ENCODE measurements at places on chromosomes 5 and 9. TPM values are rescaled to one million over a fixed set of nuclear protein-coding genes. Genes with fewer than 3 reads are reported as not detected.

DNA sequence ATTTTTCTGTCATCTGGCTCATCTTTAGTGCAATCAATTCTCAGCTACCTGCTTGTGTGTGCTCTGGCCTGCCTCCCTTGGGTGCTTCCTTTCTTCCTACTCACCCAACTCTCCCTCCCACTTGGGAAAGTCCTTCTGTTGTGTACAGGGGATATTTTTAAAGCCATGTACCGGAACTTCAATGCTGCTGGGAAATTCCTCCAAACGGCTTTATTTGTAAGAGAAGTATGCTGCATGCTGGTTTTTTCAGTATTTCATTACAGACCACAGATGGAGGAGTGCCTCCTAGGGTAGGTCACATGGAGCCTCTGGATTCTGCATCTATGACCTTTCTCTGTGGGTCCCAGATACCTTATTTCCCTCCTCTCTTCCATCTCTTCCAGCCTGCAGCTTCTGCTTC, 5.4 kb upstream of the HMHB1 start:
- DNase-seq, result no peak
- no peak overlapping the region for H3K4me3 ChIP-seq
- H3K4me1 ChIP-seq, result no peaks in the 10 kb centered on the region
- no peak overlapping the region for H3K27ac ChIP-seq
- no peaks in the 10 kb centered on the region for H3K36me3 ChIP-seq
- H3K27me3 ChIP-seq, result peaks cover 3% of the 10 kb centered on the region

DNA sequence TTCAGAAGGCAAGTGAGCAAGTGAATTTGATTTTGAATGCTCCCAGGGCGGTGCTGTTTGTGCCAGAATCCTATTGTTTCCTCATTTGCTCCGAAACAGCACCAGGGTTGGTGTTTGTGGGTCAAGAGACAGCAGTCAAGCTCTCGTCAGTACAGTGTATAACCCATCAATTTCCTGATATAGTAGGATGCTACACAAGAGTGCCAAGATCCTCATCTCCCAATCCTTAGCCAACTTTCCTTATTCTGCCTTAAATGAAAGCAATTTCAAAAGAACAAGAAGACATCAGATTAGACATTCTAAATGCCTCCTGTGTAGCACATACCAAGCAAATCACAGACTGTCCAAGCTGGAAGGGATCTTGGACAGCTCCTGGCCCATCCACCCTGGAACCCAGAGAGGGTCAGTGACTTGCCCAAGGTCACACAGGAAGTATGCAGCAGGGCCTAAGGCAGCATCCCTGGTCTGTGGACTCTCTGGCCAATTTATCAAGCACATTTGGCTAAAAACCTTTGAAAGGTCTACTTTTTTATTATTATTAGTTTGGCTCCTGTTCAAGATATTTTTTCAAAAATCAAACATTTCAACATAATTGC, 4.5 kb downstream of the WHRN start:
- H3K4me1 ChIP-seq, result peaks cover 26% of the 10 kb centered on the region
- DNase-seq, result no peak
- H3K4me3 ChIP-seq, result no peak overlapping the region
- no peaks in the 10 kb centered on the region for H3K36me3 ChIP-seq
- H3K27me3 ChIP-seq, result no peaks in the 10 kb centered on the region

- no peaks in the 10 kb centered on the region for H3K4me1 ChIP-seq
- no peaks in the 10 kb centered on the region for H3K27me3 ChIP-seq
- no peak overlapping the region for H3K4me3 ChIP-seq
- H3K36me3 ChIP-seq, result no peaks in the 10 kb centered on the region
- DNase-seq, result no peak
These were observed 34.9 kb downstream of the APBA1 start for GRCh38 chr9:69637193-69637816.

DNA sequence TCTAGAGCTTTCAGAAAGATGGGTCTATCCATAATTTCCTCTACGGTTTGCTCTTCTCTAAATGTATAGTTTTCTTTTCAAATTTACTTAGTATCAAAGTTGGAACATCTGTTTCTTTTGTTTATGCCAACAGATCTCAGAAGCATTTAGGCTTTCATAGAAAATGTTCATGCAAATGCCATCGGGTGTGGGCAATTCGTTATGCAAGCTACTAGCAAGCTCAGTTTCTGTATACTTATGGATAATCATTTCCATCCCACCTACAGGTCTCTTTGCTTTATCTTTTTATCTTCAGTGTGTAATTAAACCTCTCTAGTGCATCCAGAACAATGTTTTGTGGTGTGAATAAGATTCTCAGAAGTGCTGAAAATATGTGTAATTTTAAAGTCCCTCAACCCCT, 59.9 kb downstream of the NUDT12 start:
- H3K4me1 ChIP-seq, result no peaks in the 10 kb centered on the region
- no peaks in the 10 kb centered on the region for H3K27me3 ChIP-seq
- H3K27ac ChIP-seq, result no peak overlapping the region
- no peaks in the 10 kb centered on the region for H3K36me3 ChIP-seq

DNA sequence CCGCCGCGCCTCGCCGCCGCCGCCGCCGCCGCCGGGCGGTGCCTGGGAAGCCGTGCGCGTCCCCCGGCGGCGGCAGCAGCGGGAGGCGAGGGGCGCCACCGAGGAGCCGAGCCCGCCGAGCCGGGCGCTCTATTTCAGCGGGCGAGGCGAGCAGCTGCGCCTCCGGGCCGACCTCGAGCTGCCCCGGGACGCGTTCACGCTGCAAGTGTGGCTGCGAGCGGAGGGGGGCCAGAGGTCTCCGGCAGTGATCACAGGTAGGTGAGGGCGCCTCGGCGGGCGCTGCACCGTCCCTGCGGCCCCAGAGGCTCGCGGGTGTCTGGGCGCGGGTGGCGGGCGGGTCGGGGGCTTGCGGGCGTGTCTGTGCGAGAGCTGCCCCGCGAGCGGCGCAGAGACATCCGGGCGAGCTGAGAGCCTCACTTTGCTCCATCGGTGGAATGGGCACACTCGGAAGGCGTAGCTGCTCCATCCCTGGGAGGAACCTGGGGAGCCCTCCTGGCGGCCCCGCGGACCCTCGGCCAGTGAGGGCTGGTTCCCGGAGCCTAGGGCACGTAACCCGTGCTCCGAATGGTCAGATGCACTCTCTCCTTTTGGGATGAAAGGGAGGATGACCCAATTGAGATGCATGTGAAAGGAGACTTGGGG, 864 bp downstream of the PAPPA start:
- no peaks in the 10 kb centered on the region for H3K4me1 ChIP-seq
- H3K4me3 ChIP-seq, result no peak overlapping the region
- peaks cover 34% of the 10 kb centered on the region for H3K27me3 ChIP-seq
- H3K36me3 ChIP-seq, result no peaks in the 10 kb centered on the region
- H3K27ac ChIP-seq, result no peak overlapping the region

DNA sequence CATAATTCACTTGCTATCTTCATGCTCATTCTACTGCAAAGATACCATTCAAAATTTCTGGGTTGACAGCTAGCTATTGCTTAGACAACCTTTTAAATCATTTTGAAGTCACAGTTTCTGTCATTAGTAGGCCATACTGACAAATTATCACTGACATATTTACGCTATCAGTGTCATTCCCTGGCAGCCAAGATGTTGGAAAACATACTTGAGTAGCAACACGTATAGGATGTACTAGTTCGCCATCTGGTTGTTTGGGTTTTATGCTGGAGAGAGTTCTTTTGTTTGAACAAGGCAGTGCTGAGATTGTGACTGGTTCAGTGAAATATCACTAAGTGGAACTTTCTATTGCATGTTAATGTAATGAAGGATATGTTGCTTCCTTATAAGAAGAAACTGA, 621.9 kb downstream of the DTWD2 start:
- H3K27ac ChIP-seq, result no peak overlapping the region
- no peaks in the 10 kb centered on the region for H3K4me1 ChIP-seq
- no peak overlapping the region for H3K4me3 ChIP-seq
- DNase-seq, result no peak
- H3K27me3 ChIP-seq, result no peaks in the 10 kb centered on the region

DNA sequence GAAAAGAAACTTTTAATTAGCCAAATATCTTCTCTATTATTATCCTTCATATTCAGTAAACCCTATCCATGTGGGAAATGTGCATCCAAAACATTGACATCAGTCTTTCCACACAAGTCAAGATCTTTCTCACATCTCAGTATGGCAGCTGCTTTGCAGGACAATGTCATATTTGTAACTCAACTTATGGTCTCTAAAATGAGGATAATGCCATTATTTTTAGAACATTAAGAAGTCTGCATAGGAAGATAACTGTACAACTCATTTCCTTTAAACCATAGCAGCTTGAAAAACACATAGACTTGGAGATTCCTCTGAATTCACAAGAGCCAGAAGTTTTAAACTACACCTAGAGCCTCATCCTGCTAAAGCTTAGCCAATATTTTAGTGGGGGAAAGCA, 43.7 kb downstream of the MCTP1 start:
- H3K4me1 ChIP-seq, result no peaks in the 10 kb centered on the region
- no peak for DNase-seq
- H3K27ac ChIP-seq, result no peak overlapping the region
- no peak overlapping the region for H3K4me3 ChIP-seq
- H3K27me3 ChIP-seq, result no peaks in the 10 kb centered on the region
- no peaks in the 10 kb centered on the region for H3K36me3 ChIP-seq

GRCh38 chr5:96113170-96113939, 151.7 kb upstream of the ELL2 start:
- H3K36me3 ChIP-seq, result no peaks in the 10 kb centered on the region
- H3K27me3 ChIP-seq, result no peaks in the 10 kb centered on the region
- no peak overlapping the region for H3K27ac ChIP-seq
- no peaks in the 10 kb centered on the region for H3K4me1 ChIP-seq
- DNase-seq, result no peak
- H3K4me3 ChIP-seq, result no peak overlapping the region

DNA sequence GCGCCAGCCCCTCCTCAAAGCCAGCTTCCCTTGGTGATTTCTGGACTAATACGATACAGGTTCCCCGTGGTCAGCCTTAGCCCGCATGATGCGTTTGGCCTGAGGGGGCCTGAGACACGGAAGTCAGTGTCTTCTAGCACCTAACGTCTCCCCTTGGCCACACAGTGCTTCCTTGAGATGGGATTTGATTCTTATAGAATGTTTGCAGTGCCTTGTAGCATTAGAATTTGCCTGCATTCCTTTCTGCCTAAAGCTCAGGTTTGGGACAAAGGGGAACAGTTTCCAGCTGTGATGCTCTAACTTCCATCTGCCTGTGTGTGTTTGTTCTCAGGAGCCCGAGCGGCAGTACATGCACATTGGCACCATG, 34.4 kb downstream of the CFAP90 start:
- H3K36me3 ChIP-seq, result no peaks in the 10 kb centered on the region
- no peak overlapping the region for H3K4me3 ChIP-seq
- no peaks in the 10 kb centered on the region for H3K4me1 ChIP-seq
- no peak overlapping the region for H3K27ac ChIP-seq
- H3K27me3 ChIP-seq, result no peaks in the 10 kb centered on the region

DNA sequence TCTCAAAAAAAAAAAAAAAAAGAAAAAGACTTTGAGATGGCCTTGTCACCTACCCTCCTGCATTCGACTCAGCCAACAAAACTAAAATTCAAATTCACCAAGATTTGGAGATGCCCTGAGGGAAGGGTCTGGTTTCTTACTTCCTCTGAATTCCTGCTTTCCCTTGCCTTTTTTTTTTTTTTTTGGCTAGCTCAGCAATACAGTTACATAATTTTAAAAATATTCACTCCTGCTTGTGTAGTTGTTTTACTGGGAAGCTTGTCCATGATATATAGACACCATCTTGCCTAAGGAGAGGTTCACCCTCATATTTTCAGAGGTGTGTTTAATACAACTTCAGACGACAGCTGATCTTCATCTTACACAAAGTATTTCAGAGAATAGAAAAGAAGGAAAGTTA, 21.3 kb upstream of the SERINC5 start:
- no peaks in the 10 kb centered on the region for H3K27me3 ChIP-seq
- H3K27ac ChIP-seq, result no peak overlapping the region
- no peaks in the 10 kb centered on the region for H3K36me3 ChIP-seq
- H3K4me1 ChIP-seq, result no peaks in the 10 kb centered on the region
- no peak overlapping the region for H3K4me3 ChIP-seq

DNA sequence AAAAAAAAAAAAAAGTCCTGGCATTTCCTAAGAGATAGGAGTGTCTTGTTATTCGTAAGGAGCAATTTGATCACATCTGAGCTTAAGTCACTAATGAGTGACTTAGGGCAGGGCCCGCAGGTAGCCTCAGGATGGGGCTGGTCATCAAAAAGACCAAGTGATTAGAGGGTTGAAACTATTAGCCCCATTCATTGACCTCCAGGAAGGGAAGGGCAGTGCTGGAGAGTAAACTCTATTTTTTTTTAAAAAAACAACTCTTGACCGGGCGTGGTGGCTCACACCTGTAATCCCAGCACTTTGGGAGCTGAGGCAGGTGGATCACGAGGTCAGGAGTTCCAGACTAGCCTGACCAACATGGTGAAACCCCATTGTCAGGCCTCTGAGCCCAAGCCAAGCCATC, 46.2 kb upstream of the IQGAP2 start:
- DNase-seq, result no peak
- H3K4me1 ChIP-seq, result no peaks in the 10 kb centered on the region
- H3K27ac ChIP-seq, result no peak overlapping the region
- no peak overlapping the region for H3K4me3 ChIP-seq

DNA sequence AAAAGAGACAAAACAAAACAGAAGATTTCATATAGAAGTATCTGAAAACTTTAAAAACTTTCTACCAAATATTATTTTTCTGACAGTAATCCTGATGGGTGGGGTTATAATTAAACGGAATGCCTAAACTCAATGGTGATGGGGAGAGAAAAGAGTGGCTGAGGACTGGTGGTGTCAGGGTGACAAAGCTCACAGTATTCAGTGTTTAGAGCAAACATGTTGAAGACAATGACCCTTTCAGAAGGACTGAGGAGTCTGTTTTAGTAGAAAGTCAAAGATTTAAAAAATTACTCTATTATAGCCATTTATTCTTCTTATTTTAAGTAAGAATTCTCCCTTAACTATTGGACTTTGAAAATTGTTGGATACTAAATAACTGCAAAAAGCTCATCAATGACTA, 1144.0 kb downstream of the TAF11L14 start:
- no peak overlapping the region for H3K27ac ChIP-seq
- no peak overlapping the region for H3K4me3 ChIP-seq
- no peaks in the 10 kb centered on the region for H3K4me1 ChIP-seq
- H3K36me3 ChIP-seq, result no peaks in the 10 kb centered on the region
- no peaks in the 10 kb centered on the region for H3K27me3 ChIP-seq

GRCh38 chr5:179255527-179256327, 89.5 kb downstream of the ADAMTS2 start:
- H3K4me1 ChIP-seq, result no peaks in the 10 kb centered on the region
- H3K4me3 ChIP-seq, result no peak overlapping the region
- H3K27ac ChIP-seq, result no peak overlapping the region
- no peak for DNase-seq
- H3K36me3 ChIP-seq, result no peaks in the 10 kb centered on the region

Gene FOXD4L3
- polyA plus RNA-seq, result not detected

Gene SGCD
- polyA plus RNA-seq, result not detected

Gene TLR4
- polyA plus RNA-seq, result not detected

Gene PCDHGB1
- not detected for polyA plus RNA-seq

Gene F12
- polyA plus RNA-seq, result 0.16 TPM

Gene CDH9
- not detected for polyA plus RNA-seq

Gene DNAJA1
- polyA plus RNA-seq, result 106 TPM

Gene PRUNE2
- 0.30 TPM for polyA plus RNA-seq

Gene IL5
- polyA plus RNA-seq, result not detected

Gene ITGA1
- not detected for polyA plus RNA-seq

Gene EQTN
- polyA plus RNA-seq, result not detected
